ENCODE measurements at places on chromosomes 7 and 10.
A peak's percentile ranks its signal among the peaks of the same experiment; 100 is the strongest.

GRCh38 chr7:104758504-104758903 is 255.5 kb upstream of the KMT2E start:
- peak; percentile 22 for DNase-seq

DNA sequence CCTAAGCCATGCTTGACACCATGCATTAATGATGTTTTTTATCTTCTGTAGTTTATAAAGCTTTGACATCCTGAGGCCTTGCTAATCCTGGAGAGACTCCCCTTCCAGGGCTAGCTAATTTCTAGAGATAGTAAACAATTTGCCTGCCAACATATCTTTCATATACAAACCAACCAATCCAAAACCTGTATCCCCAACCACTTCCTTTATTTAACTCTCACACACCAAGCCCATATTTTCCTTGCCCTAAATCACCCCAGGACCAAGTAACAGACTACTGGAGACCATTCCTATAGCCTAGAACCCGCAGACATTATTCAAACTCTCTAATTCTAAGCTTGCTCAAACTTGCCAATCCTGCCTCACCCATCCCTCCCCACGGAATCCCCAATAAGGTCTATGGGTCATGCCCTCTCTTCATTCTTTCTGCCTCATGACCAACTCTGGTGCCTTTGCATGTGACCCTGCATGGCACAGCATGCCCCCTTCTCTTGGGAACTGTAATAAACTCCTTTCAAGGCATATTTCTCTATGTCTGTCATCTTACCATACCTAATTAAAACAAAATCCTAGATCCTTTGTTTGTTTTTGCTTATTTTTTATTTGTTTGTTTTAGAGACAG is 116.6 kb upstream of the CACUL1 start:
- DNase-seq: no peak

GRCh38 chr7:139854124-139854511 is 25.1 kb downstream of the TBXAS1 start:
- DNase-seq: peak; percentile 56

- no peak for DNase-seq
These were observed 62.4 kb upstream of the C10orf90 start for GRCh38 chr10:126732868-126733267.

- DNase-seq: no peak
These were observed 6.1 kb upstream of the CCL24 start for GRCh38 chr7:75819711-75820110.

DNA sequence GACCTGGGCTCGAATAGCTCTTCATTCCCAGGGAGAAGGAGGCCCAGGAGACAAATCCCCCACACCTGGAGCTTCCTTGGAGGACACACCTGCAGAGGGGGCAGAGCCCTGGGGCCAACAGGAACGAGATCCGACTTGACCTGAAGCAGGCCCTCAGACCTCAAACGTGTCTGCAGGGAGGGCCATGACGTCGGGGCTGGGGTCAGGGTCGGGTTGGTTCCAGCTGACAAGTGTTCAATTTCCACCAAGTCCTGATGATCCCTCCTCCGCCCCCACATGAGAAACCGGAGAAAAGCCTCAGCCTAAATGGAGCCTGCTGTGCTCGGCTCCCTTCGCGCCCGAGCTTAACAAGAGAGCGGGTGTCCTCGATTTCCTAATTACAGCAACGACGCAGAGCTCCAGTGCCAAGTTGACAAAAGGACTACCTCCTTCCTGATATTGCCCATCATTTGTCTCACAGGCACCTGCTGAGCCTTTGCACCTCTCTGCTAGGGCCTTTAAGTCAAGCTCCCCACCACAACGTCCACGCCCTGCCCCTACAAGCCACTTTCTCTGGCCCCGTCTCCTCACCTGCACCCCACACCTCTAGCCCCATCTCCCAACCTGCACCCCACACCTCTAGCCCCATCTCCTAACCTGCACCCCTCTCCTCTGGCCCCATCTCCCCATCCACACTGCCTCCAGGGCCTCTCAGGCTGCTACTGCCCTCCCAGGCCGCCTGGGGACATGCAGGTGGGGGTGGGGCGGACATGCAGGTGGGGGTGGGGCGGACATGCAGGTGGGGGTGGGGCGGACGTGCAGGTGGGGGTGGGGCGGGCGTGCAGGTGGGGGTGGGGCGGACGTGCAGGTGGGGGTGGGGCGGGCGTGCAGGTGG is 519.4 kb downstream of the GLRX3 start:
- no peak for DNase-seq

- DNase-seq: no peak
These were observed 124.2 kb upstream of the MKLN1 start for GRCh38 chr7:131203291-131203976.

DNA sequence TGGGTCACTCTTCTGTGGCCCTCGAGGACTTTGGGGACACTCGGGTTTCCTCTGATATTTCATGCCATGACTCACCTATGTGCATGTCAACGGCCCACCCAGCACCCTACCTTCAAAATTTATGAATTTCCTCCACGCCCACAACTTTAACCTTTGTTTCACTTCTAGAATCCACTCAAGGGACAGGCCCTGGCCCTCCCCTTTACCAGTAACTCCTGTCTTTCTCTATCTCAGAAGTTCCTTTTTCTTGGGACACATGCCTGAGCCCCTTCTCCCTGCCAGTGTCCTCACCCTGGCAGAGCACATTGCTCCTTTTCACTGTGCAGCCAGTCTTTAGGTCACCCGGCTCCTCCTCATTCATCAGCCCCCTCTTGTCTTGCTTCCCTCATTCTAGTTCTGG is 282.5 kb upstream of the KLF6 start:
- DNase-seq: no peak

DNA sequence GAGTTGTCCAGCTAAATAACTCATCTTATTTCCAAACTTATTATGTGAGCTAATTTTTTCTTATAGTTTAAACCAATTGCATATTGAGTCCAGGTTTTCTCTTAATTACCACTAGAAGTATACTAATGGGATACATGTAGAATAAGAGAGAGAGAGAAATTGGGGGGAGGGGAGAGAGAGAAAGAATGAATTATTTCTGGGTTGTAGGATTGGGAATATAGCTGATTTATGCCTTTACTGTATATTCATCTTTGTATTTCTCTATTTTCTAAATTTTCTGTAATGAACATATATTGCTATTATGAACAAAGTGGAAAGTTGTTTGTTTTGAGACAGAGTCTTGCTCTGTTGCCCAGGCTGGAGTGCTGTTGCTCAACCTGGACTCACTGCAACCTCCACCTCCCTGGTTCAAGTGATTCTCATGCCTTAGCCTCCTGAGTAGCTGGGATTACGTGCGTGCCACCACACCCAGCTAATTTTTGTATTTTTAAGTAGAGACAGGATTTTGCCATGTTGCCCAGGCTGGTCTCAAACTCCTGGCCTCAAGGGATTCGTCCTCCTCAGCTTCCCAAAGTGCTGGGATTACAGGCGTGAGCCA is 26.1 kb upstream of the ITGB1 start:
- DNase-seq: no peak

- DNase-seq: peak; percentile 65
These were observed 58.4 kb upstream of the ZNRF2 start for GRCh38 chr7:30225863-30226613.

GRCh38 chr7:158024881-158025280 is 562.7 kb downstream of the PTPRN2 start:
- no peak for DNase-seq

- DNase-seq: no peak
These were observed 59.7 kb upstream of the LRRC18 start for GRCh38 chr10:48999346-48999745.

- no peak for DNase-seq
These were observed 86.2 kb downstream of the ITIH5 start for GRCh38 chr10:7580520-7580919.

- DNase-seq: peak; percentile 90
These were observed 72.5 kb downstream of the CDK6 start for GRCh38 chr7:92763636-92764423.

DNA sequence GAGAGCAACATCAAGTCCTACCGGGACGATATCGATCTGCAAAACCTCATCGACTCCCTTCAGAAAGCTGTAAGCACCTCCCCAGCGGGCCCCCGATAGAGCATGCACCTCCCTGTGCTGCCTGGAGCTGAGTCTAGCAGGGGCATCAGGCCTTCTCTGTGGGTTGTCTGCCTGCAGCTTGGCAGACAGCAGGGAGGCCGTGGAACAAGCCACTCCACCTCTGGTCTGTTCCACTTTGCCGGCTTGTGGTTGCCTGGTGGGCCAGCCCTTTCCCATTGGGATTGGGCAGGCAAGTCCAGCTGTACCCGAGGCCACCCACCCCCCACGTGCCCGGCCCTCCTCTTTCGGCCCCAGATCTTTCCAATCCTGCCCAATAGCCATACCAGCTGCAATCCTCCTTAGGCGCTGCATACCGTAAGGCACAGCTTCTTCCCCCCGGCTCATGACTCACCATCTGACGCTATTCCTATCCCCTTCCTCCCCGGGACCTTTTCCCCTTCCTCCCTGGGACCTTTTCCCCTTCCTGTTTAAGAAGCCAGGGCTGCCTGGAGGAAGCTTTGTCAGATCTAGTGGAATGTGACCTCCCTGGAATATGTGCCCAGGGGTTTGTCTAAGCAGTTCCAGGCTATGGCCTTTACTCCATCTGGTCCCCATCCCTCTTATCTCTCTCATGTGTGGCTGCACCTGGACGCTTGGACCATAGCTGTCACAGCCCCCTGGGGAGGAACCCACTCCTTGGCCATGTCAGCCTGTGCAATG is 28.1 kb upstream of the SH2D4B start:
- peak; percentile 99 for DNase-seq

DNA sequence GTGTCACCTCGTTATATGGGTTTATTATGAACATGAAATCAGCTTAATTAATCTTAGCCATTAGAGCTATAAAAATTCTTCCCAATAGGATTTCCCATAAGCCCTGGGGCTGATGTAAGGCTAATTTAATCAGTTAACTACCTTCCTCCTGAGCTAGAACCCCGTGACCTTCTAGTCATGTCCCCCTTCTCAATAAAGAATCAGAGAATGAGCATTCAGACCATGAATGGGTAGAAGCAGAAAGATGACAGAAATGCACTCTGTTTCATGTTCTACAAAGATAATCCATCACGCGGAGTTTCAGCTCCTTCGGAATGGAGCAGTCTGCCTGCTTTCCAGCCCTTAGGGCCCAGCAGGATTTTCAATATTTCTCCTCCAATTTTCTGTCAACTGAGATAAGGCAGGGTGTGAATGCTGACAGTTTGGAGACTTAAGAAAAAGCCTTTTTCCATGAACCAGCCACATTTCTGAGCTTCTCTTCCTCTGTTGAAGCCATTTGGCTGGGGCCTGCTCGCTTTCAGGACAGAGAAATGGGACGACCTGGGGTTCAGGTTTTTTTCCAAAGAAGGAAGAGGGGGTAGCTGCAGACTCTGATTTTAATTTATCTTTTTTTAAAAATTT is 211.0 kb downstream of the NEBL start:
- no peak for DNase-seq

- no peak for DNase-seq
These were observed 126.7 kb upstream of the TMEM196 start for GRCh38 chr7:19900118-19900517.

DNA sequence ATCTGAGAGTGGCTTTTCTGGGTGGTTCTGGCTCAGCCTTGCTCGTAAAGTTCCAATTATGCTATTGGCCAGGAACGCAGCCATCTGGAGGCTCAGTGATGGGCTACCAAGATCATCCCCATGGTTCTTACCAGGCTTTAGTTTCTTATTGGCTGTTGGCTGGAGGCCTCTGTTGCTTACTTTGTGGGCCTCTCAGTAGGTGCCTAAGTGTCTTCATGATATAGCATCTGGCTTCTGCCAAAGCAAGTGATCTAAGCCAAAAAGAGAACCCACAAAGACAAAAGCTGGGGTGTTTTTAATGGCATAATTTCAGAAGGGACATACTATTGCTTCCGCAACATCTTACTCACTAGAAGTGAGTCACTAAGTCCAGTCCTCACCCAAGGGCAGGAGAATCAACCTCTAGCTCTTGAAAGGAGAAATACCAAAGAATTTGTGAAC is 132.0 kb upstream of the MDFIC start:
- peak; percentile 83 for DNase-seq

- DNase-seq: no peak
These were observed 72.6 kb downstream of the PDSS1 start for GRCh38 chr10:26770069-26770468.

DNA sequence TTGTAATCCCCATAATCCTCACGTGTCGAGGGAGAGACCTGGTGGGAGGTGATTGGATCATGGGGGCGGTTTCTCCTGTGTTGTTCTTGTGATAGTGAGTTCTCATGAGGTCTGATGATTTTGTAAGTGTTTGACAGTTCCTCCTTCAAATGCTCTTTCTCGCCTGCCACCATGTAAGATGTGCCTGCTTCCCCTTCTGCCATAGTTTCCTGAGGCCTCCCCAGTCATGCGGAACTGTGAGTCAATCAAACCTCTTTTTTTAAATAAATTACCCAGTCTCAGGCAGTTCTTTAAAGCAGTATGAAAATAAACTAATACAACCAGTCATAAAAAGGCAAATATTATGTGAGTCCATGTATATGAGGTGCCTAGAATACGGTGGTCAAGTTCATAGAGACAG is 87.5 kb downstream of the FRMD4A start:
- no peak for DNase-seq

GRCh38 chr7:55565681-55566080 is 6.6 kb downstream of the VOPP1 start:
- DNase-seq: no peak

DNA sequence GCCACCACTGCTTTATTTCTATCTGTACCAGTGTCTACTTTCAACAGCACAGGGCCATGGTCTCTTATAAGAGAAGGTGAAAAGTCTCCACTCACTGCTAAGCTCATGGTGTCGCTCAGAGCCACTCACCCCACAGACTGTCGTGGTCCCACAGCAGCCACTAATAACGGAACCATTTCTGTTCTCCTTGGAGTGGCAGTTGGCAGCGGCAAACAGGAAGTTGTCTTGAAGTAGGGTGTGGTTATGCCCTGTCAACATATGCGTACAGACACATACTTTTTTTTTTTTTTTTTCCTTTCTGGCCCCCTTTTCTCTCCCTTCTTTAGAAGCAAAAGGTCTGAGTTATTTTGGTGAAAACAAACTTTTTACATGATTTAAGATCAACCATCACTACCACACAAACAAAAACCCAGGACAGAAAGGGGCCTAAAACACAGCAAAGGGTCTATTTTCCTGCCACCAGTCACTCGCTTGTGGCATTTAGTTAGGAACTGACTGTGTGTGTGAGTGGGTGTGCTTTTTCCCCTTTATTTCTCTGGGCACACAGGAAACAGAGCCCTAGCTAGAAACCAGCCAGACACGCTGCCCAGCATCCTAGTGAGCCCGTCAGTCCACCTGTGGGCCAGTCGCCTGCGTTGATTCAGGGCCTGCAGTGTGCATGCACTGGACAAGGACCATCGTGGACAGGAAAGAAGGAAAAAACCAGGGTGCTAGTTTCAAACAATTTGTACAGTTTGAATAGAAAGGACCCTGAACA is 96.7 kb upstream of the EFCAB10 start:
- DNase-seq: no peak

DNA sequence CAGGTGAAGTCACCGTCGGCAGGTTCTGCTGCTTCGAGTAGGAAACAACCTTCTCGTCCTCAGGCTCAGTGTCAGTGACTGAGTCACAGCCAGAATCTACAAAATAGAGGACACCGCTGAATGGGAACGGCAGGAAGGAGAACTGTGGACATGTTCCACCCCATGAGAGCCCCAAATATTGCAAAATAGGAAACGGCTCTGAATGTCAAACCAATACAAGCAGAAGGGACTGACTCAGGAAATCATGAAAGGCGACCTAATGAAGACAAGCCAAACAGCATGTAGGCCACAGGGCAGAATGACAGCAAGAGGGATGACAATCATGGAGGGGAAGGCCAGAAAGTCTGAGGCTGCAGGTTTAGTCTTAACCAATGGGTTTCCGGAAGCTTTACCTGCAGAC is 63.5 kb downstream of the PIK3AP1 start:
- DNase-seq: no peak

- no peak for DNase-seq
These were observed 131.3 kb upstream of the ZEB1 start for GRCh38 chr10:31187607-31188210.

- DNase-seq: no peak
These were observed 16.4 kb downstream of the FAM241B start for GRCh38 chr10:69646185-69647060.
